ENCODE measurements at places on chromosomes 1 and 21.

GRCh38 chr1:76055987-76056386 is 18.6 kb upstream of the ST6GALNAC3 start:
- no peak for DNase-seq

GRCh38 chr1:238061967-238062613 is 171.4 kb upstream of the ZP4 start:
- DNase-seq, result no peak

GRCh38 chr1:112985123-112985522 is 29.1 kb upstream of the SLC16A1 start:
- no peak for DNase-seq

GRCh38 chr1:192161976-192162375 is 3.7 kb downstream of the RGS18 start:
- DNase-seq, result no peak
